ENCODE measurements at places on chromosomes 16 and 17. TPM values are rescaled to one million over a fixed set of nuclear protein-coding genes. Genes with fewer than 3 reads are reported as not detected.

The SLC13A2 gene
- total RNA-seq, result not detected

GRCh38 chr17:42964161-42964932 lies at the start of gene AARSD1:
Gene AARSD1, minus strand, starts transcription at chr17:42964454. Its CDS starts 14 bp downstream, at chr17:42964440.
- DNase-seq, result peak; percentile 88

- no peak for DNase-seq
These were observed 992 bp downstream of the GDPD1 start for GRCh38 chr17:59221159-59221847.

GRCh38 chr16:63684149-63685101 lies 1437.4 kb downstream of the CDH11 start:
- no peak for DNase-seq

GRCh38 chr16:23107117-23107516 lies 42.1 kb downstream of the USP31 start:
- no peak for DNase-seq

DNA sequence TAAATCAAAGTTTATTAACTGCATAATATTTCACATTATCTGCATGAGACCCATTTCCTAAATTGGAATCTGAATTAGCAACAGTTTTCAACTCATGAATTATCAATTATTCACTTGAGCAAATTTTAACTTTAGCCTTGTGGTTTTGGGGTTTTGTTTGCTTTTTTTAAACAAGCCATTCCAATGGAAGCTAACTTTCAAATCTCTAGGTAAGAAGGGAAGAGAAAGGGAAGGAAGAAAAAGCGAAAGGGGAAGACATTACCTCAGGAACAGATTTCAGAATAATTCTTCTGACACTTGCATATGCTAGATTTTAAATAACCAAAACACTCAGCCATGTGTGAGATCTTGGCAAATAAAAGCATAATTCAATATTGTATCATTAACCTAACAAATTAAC lies 102.7 kb downstream of the CA4 start:
- no peak for DNase-seq

- DNase-seq, result no peak
These were observed 47.0 kb upstream of the TOB1 start for GRCh38 chr17:50913120-50913519.

The SPATA22 gene
- not detected for total RNA-seq

DNA sequence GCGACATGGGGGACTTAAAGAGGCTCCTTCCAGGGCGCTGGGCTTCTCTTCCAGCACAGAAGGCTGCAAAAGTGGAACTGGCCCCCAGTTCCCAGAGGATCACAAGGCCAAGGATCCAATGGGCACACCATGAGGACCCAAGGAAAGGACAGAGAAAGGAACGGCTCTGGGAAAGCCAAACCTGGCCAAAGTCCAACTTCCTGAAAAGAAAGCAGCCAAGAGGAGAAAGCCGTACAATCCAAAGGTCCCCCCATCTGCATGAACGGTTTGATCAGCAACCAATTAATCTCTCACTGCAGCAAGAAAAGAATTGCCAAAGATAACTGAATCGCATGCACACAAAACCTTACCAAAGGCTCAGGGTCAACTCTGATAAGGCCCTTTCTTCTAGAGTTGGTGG lies 19.8 kb upstream of the ICAM2 start:
- no peak for DNase-seq

GRCh38 chr17:82035956-82036633 lies 1.4 kb downstream of the DCXR start:
- DNase-seq, result no peak

The KRTAP9-4 gene
- not detected for total RNA-seq

- DNase-seq, result no peak
These were observed 24.7 kb downstream of the GDE1 start for GRCh38 chr16:19497176-19497575.

The CRHR1 gene
- not detected for total RNA-seq

DNA sequence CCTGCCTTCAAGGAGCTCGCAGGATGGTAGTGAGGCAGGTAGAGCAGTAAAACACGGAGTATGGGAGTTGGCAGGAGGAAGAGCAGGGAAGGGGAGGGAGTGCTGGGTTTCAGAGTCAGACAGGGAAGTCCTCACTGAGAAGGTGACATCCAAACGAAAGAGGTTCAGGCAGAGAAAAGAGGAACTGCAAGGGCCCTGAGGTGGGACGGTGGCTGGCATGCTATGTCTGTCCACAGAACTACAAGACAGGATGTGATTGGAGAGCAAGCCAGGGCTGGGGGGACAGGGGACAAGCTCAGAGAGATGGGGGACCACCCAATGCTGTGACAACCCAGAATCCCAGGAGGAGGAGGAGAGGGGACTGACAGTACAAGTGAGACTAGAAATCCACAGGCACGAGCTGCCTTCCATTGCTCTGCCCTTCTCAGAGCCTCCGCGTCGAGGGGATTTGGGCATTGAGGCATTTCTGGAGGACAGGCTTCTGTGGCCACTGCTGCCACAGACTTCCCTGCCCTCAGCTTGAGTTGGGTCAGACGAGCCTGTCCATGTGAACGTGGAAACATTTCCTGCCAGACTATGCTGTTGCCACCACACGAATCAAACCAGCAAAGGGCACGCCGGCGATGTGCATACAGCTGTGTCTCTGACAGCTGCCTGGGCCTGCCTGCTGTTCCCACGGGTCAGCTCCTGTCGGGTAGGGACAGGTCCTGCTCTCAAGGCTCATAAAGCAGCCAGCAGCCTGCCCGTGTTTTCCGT lies 100.1 kb downstream of the RAB11FIP4 start:
- DNase-seq, result no peak

GRCh38 chr16:53588081-53588648 lies 85.2 kb upstream of the AKTIP start:
- DNase-seq, result no peak

The USP36 gene
- 22.2 TPM for total RNA-seq

The CWC25 gene
- total RNA-seq, result 9.6 TPM

The PABPN1L gene
- total RNA-seq, result not detected

DNA sequence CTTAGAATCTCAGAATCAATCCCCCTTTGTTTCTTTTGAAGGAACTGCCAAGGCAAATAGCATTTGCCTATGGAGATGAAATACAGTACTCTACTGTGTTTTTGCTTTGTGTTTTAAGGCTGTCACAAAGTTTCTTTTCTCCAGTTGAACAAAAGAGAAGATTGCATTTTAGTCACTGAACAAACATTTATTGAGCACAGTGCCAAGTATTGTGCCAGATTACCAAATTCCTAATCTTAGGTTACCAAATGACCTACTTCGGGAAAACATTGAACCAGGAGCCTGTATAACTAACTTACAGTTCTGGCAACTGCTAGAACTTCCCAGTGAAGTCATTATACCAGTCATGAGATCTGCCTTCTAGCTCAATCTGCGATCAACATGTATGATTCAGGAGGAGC lies 3.0 kb upstream of the UBB start:
- peak; percentile 42 for DNase-seq

GRCh38 chr17:62637809-62638208 lies 10.3 kb downstream of the MRC2 start:
- no peak for DNase-seq

DNA sequence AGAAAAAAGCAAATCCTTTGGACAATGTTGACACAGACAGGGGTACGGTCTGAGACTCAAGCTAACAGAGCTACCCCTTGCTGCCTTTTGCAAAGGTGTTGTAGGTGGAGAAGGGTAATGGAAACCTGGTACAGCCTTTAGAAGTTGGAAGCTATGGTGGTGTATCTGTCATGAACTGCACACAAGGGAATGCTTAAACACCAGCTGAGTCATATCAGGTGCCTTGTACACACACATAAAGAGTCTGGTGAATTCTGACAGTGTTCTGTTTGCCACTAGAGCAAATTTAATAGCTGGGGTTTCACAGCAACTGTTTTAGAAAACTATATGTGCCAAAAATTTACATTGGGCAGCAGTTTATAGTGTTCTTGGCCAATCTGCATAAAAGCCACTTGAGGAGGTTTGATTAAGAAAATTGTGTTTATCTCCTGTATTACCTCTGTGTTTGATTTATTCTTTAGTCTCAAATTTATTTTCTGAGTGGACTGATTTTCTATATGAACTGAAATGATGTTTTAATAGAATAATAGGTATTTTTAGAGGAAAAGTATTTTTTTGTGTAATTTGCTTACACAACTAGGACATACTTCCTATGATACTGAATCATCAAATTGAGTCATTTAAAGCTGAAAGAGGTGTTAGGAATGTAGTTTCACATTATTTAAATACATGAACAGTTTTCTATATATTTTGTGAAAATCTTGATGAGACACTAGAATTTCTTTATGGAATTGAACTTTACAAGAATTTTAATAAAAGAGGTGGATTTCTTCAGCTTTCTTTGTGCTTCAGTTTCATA lies 136.9 kb downstream of the MAP2K6 start:
- DNase-seq, result peak; percentile 21

The TPSG1 gene
- total RNA-seq, result not detected

The ABCA3 gene
- total RNA-seq, result 0.14 TPM

- DNase-seq, result no peak
These were observed 30.7 kb upstream of the ICAM2 start for GRCh38 chr17:64051153-64051552.

DNA sequence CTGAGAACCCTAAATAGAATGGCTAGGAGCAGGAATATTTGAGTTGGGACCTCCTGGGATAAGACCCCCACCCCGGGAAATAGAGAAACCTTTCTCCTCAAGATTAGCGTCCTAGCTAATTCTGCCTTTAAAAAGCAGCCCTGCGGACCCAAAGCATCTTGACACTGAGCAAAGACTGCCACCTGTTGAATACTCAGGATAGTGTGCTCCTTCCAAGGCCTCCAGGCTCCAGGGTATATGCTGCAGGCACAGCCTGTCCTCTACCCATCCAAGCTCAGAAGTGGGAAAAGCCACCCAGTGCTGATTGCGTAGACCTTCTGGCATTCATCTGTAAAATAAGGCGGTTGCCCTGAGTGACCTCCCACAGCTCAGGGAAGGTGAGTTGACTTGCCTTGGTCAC lies 456.2 kb upstream of the DYNLRB2 start:
- DNase-seq, result peak; percentile 65

DNA sequence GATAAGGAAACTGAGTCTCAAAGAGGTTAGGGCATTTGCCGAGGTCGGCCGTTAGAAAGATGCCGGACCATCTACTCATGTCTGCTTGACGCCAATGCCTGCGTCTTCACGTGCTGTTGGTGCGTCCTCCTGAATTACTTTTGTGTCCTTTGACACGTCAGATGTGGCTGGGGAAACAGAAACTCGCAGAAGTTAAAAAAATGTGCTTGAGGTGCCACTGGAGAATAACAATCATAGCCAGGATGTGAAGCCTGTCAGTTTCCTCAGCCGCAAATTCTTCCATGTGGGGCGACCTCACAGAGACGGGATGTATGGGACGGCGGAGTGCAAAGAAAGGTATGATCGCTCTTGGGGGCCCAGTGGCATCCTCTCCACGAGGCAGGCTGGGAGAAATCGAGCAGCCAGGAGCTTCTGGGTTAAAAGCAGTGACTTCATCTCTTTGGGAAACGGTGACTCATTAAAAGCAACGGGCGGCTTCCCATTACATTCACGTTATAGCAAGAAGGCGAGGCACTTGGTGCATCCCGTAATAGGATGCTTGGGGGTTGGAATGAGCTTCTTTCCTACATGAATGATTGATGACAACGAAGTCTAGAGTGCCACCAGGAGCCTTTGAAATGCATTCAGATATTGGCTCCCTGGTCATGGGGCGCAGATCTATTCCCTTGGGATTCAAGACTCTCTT lies 67.8 kb downstream of the BMERB1 start:
- DNase-seq, result peak; percentile 96

- DNase-seq, result no peak
These were observed 1.4 kb upstream of the CAPNS2 start for GRCh38 chr16:55565086-55565485.

GRCh38 chr17:50840311-50840851 lies 5.0 kb downstream of the WFIKKN2 start:
- DNase-seq, result no peak

DNA sequence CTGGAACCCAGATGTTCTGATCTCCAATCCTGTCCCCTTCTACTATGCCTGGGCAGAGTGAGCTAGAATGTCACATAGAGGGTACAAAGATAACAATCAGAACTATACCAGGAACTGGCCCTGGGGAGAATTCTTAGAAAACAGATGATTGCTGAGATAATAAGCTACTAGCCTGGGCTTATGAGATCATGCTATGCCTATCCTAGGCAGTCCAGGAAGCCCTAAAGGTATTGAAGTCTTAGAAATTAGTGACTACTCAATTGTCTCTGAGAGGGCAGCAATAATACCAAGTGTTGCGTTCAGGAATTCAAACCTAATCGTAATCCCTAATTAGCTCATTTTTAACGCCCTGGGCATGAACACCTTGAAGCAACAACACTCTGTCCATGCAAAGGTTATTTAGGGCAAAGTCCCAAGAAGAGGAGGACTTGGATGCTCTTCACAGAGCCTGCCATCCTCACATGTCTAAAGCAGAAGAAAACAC lies 77.1 kb downstream of the MMD start:
- DNase-seq, result no peak

GRCh38 chr16:15682105-15682570 lies 32.1 kb downstream of the NDE1 start:
- DNase-seq, result peak; percentile 87

The CACNG5 gene
- not detected for total RNA-seq

The PRSS27 gene
- total RNA-seq, result not detected

Data from HT1080 (cell line).